ENCODE measurements at places on chromosomes 6 and 20.

- no peak for DNase-seq
These were observed 159.1 kb downstream of the TFAP2C start for GRCh38 chr20:56788041-56788670.

DNA sequence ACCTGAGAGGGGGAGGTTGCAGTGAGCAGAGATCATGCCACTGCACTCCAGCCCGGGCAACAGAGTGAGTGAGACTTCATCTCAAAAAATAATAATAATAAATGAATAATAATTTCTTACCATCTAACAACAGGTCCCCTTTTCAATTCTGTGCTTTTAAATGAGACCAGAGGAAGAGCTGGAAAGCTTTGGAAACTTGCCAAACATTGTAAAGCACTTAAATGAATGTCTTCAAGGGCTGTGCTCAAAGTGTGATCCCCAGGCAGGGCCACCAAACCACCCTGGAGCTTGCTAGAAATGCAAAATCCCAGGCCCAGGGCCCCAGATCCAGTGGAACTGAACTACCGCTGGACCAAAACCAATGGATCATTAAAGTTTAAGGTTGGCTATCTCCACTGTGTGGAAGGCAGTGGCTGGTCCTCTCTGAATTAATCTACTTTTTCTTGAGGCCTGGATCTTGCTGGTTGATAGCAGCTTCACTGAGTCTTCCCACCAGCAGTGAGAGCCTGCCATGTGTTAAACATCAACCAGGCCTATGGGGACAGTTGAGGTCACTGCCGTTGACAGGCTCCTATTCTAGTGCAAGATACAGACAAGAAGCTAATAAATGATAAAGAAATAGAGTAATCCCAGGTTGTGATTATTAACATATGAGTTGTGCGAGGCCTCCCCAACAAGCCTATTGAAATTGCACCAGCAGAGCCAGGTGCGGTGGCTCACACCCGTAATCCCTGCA, 23.7 kb upstream of the TFAP2C start:
- DNase-seq = no peak

DNA sequence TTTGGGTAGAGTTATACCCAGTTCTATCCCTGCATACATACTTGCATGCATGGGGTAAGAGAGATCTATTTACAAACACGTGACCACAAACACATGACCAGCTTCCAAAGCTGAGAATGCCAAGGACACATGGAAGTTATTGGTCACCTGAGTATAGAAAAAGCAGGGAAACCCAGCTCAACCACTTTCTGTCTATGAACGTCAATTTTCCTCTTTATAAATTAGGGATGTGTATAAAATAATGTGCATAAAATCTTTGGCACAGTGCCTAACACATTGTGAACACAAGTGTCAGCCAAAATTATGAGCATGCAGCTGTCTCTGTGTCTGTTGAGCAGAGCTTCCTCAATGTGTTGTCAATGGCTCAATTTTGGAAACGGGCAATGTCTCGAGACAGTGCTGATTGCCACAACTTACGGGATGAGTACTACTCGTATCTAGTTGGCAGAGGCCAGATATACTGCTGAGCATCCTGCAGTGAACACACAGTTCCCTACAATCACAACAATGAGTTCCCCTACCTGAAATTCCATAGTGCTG, 44.9 kb downstream of the TPD52L1 start:
- DNase-seq = no peak

DNA sequence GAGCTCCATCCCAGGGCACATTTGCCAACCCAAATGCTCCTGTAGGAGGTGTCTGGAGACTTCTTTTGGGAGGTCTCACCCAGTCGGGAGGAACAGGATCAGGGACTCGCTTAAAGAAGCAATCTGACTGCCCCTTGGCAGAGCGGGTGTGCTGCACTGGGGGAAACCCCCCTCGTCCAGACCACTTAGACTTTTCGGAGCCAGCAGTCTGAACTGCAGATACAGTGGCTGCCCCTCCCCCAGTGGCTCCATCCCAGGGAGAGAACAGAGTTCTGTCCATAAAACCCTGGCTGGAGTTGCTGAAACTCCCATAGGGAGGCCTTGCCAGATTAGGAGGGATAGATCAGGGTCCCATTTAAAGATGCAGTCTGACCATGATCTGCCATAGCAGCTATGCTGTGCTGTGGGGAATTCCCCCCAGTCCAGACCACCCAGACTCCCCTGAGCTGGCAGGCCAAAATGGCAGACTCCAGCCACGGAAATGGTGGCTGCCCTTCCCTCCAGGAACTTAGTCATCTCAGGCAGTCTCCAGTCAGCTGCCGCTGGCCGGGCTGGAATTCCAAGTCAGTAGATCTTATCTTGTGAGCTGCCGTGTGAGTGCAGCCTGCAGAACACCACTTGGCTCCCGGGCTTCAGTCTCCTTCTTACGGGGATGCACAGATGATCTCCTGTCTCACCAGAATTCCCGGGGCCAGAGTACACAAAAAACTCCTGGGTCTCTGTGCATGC, 278.1 kb upstream of the SASH1 start:
- no peak for DNase-seq

DNA sequence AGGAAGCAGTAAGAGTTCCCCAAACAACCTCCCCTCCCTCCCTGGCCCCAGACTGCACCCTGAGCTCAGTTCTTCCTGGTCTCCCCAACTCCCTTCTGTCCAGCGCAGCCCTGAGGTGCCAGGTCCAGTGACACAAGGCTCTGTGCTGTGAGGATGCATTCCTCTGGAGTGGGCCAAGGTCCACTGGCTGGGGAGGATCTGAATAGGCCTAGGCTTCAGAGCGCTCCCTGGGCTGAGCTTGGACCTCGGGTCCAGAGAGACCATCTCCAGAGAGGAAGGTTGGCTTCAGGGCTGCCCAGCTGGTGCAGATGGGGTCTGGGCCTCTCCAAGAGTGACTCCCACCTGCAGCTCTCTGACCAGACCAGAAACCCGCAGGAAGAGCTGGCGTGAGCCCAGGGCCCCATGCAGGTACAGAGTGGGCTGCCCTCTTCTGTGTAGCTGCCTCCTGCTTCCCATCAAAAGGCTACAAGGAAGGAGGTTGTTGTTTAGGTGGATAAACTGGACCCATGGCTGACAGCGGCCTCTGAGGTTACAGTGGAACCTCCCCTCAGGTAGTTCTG, 52.3 kb upstream of the MLN start:
- DNase-seq = no peak

DNA sequence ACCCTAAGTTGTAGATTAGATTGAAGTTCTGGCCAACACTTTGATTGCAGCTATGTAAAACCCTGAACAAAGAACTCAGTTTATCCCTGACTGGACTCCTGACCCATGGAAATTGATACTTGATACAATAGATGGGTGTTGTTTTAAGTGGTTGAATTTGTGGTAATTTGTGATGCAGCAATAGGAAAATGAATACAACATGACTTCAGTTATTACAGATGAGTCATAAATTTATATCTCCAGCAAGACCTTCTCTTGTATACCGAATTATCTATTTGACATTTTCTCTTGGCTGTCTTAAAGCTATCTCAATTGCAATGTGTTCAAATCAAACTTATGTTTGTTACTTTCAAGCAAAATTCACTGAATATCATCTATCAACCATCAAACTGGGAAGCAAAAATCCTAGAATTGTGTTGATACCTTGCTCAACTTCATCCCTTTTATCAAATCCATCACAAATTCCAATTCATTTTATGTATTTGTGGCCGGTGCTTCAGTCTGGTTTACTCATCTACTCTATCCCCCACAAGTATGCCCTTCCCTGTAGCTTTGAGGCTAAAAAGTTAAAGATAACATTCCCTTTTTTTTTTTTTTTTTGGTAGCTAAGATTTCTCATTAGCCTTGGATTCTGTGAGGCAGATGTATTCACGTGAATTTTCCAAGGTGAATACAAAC, 129.4 kb upstream of the CENPW start:
- DNase-seq = no peak

GRCh38 chr20:40317156-40317790, 371.8 kb downstream of the MAFB start:
- no peak for DNase-seq
